ENCODE measurements at places on chromosomes 12 and 14. TPM values are rescaled to one million over a fixed set of nuclear protein-coding genes. Genes with fewer than 3 reads are reported as not detected.

GRCh38 chr12:52582971-52583456 is 9.4 kb upstream of the KRT74 start:
- H3K27ac ChIP-seq = no peak overlapping the region
- H3K4me1 ChIP-seq = no peaks in the 10 kb centered on the region
- no peaks in the 10 kb centered on the region for H3K36me3 ChIP-seq
- peak; percentile 66 for DNase-seq

GRCh38 chr14:71113376-71113775 is 206.1 kb downstream of the PCNX1 start:
- no peaks in the 10 kb centered on the region for H3K27me3 ChIP-seq
- no peak for DNase-seq
- H3K4me3 ChIP-seq = no peak overlapping the region
- no peak overlapping the region for H3K27ac ChIP-seq
- H3K4me1 ChIP-seq = no peaks in the 10 kb centered on the region

GRCh38 chr12:50723865-50724264 is 40.0 kb upstream of the ATF1 start:
- H3K4me1 ChIP-seq = no peaks in the 10 kb centered on the region
- no peak overlapping the region for H3K27ac ChIP-seq

GRCh38 chr14:93332853-93333630 is at the start of gene BTBD7:
BTBD7 (minus strand) TSS chr14:93333036; CDS start chr14:93296051, 36,985 bp downstream.
- H3K27ac ChIP-seq = peak within 1 kb of the TSS; percentile 95
- H3K4me1 ChIP-seq = peaks cover 36% of the 10 kb centered on the region
- peak within 1 kb of the TSS; percentile 75 for H3K4me3 ChIP-seq

GRCh38 chr12:45518291-45519235 is 210.9 kb upstream of the ARID2 start:
- no peaks in the 10 kb centered on the region for H3K4me1 ChIP-seq
- H3K27me3 ChIP-seq = no peaks in the 10 kb centered on the region
- H3K4me3 ChIP-seq = no peak overlapping the region

- DNase-seq = no peak
- H3K4me3 ChIP-seq = no peak overlapping the region
- no peak overlapping the region for H3K27ac ChIP-seq
- H3K4me1 ChIP-seq = no peaks in the 10 kb centered on the region
Measured at GRCh38 chr12:10771132-10771733, 31.2 kb downstream of the TAS2R7 start.

DNA sequence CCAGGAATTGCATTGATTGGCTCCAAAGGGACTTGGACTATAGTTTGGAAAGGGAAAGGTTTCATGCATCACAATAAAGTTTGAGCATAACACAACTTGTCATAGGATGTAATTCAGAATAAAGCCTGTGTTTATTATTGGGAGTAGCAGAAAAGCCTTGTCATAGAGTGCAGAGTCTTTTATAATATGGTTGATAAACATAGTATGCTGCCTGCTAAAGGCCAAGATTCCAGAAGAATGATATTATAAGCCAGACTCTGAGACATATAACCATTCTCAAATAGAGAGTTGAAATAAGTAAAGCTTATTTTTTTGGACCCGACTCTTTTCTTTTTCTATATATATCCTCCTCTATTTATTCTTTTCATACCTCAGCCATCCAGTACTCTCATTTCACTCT is 207.3 kb downstream of the LRIG3 start:
- H3K27ac ChIP-seq = no peak overlapping the region
- H3K4me3 ChIP-seq = no peak overlapping the region
- H3K4me1 ChIP-seq = no peaks in the 10 kb centered on the region
- no peaks in the 10 kb centered on the region for H3K36me3 ChIP-seq
- no peaks in the 10 kb centered on the region for H3K27me3 ChIP-seq

DNA sequence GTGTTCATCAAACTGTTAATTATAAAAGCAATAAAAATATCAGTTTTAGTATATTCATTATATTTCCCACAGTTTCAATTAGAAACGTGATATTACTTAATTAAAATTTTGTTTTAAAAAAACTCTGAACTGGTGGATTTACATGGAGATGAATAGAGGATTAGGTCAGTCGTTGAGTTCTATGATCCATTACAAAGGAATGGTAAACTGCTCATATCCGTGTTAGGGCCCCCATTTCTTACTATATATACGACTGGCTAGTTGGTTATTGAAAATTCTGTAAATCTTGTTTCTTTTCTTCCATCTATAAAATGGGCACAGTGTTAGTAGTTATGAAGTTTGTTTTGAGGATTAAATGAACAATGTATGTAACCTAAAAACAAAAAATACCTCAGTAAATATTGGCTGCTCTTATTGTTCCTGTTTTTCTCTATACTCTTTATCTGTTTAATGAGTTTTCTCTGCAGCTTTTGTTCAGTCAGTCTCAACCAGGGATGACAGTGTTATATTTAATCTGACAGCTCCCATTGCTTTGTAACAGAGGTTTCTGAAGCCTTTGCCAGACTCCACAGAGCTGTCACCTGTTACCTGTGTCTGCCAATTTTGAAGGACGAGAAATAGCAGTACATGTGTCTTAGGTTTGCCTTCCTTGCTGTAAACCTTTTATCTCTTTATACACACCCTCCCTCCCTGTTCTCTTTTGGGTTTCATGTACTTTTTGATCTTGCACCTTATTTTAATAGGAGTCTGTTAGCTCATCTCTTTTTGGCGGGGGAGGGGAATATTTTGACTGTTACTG is 41.5 kb downstream of the FRS2 start:
- peaks cover 27% of the 10 kb centered on the region for H3K4me1 ChIP-seq
- H3K4me3 ChIP-seq = no peak overlapping the region
- no peak for DNase-seq
- no peaks in the 10 kb centered on the region for H3K36me3 ChIP-seq
- no peak overlapping the region for H3K27ac ChIP-seq

- H3K4me3 ChIP-seq = peak overlapping the region; percentile 92
- no peak for DNase-seq
Measured at GRCh38 chr12:46364777-46365580, 7.6 kb downstream of the SLC38A2 start.

Gene SIX1
- total RNA-seq = 0.14 TPM

Gene ARHGAP9
- 37.7 TPM for total RNA-seq

Gene RAD9B
- 1.8 TPM for total RNA-seq

Gene KLHL33
- total RNA-seq = 0.29 TPM

Gene SYNDIG1L
- 2.9 TPM for total RNA-seq

Gene NDRG2
- total RNA-seq = 127 TPM
